Activated CD8-positive, alpha-beta memory T cell treated with anti-CD3 and anti-CD28 coated beads for 4 hours (primary cell): ENCODE measurements at places on chromosomes 6 and 20.

DNA sequence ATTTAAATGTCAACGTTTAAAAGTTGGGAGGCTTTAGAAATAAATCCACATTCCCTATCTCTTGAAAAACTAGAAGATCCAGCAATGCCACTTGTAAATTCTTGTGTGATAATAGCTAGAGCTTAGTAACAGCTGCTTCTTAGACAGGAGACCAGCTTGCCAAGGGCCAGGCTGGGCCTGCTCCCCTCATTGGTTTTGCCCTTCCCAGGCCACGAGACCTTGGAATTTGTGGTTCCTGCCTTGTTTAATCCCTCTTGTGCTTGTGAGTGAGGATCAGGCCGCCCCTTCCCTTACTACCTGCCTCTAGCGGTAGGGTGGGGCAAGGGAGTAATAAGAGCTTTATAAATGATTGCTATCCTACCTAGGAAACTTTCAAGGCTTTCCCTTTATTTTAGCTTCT, 363.5 kb downstream of the SYNE1 start:
- DNase-seq, result no peak

DNA sequence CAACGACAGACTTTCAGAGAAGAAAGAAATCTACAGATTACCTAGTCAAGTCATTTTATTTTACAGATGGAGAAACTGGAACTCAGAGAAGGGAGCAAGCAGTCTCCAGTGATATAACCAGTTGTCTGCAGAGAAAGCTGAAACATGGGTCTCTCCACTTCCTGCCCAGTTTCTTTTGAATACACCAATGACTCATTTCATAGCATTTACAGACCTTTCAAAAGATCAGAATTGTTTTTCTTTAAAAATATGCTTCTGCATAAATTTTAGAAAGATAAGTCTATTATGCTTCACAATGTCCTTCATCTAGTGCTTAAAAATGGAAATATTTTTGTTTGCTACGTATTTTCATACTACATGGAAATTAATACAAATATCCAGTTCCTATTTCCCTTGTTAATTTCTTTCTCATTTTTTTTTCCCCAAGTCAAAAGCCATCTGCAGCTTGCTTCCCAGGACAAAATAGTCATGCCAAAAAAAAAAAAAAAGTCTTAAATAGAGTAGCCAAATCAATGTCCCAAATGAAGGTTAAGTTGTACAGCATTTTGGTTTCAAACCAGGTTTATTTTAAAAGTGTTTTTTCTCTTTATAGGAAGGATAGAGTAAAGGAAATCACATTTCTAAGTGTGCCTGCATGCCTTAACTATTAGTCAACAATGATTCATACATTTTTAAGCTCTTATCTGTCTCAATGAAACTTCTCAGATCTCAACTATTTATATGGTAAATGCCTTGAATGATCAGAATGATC, 36.9 kb downstream of the ARHGAP18 start:
- no peak for DNase-seq

GRCh38 chr20:4102381-4102780, 87.0 kb upstream of the RNF24 start:
- DNase-seq, result no peak

- no peak for DNase-seq
These were observed 199.0 kb downstream of the SOD2 start for GRCh38 chr6:159493898-159494585.

DNA sequence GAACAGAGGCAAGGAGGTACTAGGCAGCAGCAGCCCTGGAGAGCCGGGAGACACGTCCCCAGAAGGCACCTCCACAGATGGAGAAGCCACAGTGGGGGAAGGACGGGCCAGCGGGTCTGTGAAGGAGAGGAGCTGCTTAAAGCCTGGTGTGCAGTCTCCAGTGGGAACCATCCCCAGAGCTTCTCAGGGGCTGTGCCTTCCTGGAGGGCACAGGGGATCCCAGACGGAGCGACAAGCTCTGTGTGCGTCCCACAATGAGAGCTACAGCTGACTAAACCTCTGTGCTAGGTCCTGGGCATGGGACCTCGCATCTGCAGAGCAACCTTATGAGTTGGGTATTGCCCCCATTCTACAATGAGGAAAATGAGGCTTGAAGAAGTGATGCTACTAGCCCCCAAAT, 50.7 kb downstream of the EZR start:
- DNase-seq, result no peak

- DNase-seq, result no peak
These were observed 67.8 kb upstream of the RALY start for GRCh38 chr20:33925867-33926266.

DNA sequence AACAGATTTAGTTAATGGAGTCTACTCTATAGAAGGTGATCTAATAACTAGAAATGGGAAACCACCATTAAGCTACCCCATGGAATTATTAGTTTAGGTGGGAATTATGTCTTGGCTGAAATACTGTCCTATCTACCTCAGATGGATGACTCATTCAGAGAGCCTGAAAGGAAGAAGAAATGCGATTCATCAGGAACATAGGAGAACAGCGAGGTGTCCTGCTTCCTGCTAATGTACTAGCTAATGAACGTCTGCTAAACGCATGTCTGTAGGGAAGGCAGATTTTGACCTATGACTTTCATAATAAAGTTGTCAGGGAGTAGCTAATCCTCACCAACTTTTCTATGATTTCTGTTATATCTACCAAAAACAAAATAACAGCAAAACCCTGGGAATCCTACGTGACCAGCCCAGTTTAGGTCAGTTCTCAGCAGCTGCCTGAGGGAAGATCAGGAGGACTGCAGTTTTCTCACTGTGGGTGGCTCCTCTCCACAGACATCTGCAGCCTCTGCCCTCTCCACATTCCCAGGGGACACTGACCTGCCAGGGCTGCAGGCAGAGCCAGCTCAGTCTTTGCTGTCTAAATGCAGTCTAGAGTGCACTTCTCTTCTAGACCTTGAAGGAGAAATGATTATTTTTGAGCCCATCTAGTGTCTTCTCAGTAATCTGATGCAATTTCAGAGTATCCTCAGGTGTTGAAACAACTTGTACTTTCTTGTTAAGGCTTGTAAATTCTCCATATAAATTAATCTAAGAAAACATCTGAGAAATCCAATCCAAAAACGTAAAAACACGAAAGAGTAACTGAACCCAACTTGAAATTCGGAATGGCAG, 18.1 kb upstream of the SFT2D1 start:
- no peak for DNase-seq

DNA sequence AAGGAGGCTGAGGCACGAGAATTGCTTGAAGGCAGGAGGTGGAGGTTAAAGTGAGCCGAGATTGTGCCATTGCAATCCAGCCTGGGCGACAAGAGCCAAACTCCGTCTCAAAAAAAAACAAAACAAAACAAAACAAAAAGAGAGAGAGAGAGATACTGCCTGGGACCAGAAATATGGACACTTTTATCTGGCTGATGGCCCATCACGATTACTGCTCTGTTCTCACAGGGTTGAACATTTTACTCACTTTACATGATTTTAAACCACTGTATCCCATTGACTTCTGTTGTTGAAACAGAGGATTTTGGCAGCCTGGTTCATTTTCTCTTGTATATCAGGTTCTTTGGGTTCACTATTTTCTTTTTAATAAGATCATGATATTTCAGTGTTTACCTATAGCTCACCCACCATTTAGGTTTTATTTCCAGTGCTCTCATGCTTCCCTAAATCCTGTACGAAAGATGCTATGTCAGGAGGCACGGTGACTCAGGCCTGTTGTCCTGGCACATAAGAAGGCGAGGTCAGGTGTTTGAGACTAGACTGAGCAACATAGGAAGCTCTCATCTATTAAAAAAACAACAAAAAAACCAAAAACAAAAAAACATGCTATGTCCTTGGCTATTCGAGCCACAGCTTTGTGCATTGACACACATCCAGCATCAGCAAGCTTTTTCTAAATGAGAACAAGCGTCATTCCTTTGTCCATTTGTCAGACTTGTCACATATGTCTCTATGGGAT, 34.5 kb upstream of the RREB1 start:
- no peak for DNase-seq

DNA sequence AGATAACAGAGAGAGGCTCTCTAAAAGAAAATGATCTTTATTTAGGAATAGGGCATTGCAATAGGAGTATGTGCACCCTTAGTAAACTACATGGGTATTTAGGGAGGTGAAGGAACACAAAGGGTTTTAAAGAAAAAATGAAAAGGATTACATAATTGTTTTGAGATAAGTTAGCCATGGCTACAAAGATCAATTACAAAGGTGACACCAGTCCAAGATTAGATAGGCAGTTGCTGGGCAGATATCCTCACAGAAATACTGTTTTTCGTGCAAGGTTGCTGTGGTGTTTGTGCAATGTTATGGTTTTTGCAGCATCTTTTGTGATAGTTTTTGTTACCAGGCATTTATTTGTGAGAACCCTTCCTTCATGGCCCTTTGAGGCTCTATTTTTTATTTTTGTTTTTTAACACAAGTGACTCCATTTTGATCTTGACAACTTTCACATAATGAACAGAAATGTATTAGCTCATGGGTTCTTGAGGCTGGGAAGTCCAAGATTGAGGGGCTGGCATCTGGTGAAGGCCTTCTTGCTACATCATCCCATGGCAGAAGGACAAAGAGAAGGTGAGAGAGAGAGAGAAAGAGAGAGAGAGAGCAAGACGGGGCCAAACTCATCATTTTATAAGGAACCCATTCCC, 5.6 kb upstream of the CCNC start:
- no peak for DNase-seq

- no peak for DNase-seq
These were observed 6.0 kb upstream of the ACSS1 start for GRCh38 chr20:25063981-25064380.

DNA sequence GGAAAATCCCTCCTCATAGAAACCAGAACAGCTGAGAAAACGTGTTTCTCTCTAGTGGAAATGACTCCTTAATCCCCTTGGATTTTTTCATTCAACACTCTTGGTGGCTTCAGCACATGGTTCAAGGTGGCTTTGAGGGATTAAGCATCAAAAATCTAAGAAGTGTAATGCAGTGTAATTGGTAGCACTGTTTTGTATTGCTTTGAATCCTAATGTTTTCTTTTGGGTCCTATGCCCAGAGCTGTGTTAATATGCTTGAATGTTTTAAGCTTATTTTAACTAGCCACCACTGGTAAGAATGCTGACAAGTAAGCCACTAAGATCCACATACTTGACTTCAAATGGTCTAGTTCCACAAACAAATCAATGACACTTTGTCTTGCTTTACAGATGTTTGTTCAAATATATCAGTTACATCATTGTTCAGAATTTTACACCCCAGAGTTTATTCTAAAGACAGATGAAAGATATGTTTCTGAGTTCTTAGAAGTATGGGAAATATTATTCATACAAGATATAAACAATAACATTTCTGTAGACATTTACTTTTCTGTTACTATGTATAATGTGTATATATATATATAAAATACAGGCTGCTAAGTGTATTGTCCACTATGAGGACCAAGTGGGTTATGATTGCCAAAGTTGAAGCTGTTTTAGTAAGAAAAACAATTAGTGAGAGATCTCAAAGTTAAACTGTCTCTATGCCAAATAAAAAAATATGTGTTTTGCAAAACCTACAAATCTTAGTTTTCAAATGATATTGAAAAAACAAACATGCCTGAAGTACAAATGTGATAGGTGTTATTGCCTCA, 220.8 kb downstream of the OGFRL1 start:
- no peak for DNase-seq

DNA sequence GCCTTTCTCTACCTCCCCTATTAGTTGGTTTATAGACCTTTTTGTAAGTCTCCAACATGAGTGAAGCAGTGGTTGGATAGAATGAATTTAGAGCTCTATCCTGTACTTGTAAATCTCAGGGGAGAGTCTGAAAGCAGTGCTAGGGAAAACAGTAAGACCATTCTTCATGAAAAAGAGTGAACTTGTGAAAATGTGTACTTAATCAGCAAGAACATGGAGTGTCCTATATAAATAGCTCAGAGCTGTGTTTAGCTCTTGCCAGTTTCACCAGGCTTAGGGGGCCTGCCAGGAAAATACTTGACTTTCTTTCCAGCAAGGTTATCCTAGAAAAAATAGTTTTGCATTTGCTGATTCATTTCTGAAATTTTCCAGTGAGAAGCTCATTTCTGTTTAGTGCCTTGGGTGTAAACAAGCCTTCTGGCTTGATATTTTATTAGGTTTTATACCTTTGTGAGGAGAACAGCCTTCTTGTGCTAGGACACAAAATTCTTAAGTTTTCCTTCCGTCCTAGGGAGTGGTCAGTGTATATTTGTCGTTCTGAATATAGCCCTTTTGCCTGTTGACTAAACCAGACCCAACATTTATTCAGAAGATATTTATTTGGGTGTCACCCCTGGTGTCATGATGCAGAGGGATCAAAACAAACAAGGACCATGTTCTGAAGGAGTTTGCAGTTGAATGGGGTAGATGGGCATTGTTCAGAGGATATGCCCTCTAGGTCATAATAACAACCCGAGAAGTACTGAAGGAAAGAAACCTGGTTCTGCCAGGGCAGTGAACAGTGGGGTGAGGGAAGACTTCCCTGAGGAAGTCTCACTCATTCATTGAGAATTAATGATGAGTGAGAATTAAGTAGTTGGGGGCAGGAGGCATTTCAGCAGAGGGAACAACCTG, 7.6 kb downstream of the ARFGEF2 start:
- no peak for DNase-seq

- no peak for DNase-seq
These were observed 167.6 kb downstream of the THBS2 start for GRCh38 chr6:169086020-169086419.

DNA sequence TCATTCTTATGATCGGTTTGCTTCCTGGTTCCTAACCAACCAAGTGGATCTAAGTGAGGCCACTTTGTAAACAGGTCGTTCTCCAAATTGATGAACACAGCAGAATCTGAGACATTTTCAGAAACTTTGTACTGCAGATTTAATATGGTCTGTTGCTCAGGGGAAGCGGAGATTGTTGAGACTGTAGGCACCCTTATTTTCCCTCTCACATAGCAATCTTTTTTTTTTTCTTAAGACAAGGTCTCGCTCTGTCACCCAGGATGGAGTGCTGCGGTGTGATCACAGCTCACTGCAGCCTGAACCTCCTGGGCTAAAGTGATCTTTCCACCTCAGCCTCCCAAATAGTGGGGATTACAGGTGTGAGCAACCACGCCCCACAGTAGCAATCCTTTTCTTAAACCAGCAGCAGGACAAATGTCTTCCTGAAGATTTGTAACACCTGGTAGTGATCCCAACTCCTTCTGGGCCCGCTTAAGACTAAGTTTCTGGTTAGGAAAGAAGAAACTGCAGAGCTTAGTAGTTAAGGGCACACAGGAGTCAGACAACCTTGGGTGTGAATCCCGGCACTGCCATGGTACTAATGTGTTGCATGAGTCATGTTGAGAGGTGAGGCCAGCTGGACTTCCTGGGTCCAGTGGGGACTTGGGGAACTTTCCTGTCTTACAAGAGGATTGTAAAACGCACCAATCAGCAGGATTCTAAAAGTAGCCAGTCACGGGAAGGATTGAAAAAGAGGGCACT, 48.4 kb upstream of the EZR start:
- no peak for DNase-seq

GRCh38 chr6:79064635-79065034, 13.4 kb downstream of the PHIP start:
- DNase-seq, result no peak
